ENCODE measurements at places on chromosomes 4 and X.

- no peak for DNase-seq
Observed at GRCh38 chr4:152528060-152528459, 7.8 kb downstream of the FBXW7 start.

DNA sequence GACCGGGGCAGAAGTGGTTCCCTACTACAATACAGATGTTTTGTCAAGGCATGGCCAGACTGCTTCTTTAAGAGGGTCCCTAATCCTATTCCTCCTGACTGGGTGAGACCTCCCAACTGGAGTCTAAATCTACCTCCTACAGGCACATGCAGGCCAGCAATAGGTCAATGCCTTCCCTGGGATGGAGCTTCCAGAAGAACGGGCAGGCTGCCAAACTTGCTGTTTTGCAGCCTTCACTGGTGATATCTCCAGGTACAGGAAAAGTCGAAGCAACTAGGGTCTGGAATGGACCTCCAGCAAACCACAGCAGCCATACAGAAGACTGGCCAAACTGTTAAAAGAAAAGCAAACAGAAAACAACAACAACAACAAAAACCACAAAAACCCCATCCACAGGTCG, 678.4 kb upstream of the DIAPH2 start:
- no peak for DNase-seq

- DNase-seq, result no peak
Observed at GRCh38 chr4:10983268-10983667, 298.7 kb upstream of the CLNK start.

- no peak for DNase-seq
Observed at GRCh38 chr4:163087805-163088204, 78.9 kb downstream of the NAF1 start.

DNA sequence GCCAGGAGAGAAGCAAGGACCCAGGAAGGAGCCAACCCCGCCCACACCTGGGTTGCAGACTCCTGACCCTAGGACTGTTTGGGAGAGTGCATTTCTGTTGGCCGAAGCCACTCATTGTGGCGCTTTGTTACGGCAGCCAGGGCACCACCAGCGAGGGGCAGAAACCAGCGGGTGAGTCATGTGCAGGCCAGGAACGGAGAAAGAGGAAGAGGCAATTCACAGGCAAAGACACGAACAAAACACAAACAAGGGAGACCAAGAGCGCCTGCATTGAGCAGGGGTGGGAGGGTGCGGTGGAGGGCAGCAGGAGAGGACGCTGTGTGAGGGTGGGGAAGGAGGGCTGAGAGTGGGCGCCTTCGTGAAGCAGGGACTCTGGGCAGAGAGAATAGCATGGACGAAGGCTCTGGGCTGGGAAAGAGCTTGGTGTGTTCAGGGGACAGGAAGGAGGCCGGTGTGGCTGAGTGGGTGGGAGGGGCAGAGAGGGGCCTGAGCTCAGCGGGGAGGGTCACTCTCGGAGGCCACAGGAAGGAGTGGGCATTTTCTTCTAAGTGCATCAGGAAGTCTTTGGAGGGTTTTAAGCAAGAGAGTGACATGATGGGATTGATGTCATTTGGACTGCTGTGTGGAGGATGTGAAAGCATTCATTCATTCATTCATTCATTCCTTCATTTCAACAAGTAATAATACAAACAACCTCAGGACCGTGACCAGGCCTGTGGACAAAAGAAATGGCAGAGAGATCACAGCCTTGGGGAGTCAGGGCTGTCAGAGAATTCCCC, 12.2 kb upstream of the WFS1 start:
- DNase-seq, result no peak

- DNase-seq, result no peak
Observed at GRCh38 chrX:98795636-98796035, 1614.4 kb downstream of the PCDH19 start.

DNA sequence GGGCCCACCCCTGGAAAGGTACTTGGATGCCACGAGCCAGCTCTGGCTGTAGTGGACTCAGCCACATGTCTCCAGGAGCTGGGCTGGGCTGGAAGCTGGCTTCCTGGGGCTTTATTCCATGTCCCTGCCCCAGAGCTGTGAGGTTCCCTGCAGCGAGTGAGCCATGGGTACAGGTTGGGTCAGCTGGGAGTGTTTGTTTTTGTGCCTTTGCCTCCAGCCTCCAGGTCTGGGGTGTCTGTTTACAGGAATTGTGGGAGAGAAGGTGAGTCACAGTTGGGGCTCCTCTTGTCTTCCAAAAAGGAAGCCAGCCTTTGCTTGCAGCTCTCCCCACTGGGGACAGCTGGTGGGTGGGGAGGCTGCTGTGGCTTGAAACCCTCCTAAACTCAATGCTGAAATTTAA, 21.5 kb downstream of the SORCS2 start:
- no peak for DNase-seq

DNA sequence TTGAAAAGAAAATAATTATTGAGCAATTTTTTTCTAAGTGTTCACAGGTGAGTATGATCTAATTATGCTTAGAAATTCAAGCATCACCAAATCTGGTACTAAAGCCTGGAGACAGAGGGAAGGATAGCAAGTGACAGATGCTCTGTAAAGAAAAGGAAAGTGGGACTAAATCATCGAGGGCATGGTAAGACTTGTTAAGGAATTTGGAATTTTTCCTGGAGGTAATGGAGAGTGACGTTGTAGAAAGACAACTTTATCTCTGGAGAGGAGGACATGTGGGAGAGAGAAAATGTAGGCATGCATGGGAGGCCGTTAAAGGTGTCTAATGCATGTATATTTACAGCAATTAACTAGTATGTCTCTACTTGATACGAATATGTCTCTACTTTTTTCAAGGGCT, 333.2 kb upstream of the ATOH1 start:
- no peak for DNase-seq

DNA sequence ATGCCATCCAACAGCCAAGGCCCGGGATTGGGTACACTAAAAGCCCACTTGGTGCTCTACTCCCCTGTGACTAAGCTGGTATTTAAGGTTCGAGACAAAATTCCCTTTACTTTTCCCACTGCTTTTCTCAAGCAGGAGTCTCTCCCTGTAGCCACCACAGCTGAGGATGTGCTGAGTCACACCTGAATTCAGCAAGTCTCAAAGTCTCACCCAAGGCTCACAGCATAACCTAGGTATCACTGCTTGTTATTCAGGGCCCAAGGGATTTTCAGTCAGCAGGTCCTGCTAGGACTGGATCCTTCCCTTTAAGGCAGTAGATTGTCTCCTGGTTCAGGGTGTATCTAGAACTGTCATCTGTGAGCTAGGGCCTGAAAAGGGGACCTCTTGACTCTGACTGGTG, 39.2 kb downstream of the FMR1NB start:
- DNase-seq, result no peak

- no peak for DNase-seq
Observed at GRCh38 chrX:129125122-129125914, 398.0 kb downstream of the SMARCA1 start.

- no peak for DNase-seq
Observed at GRCh38 chrX:6558979-6559378, 24.1 kb upstream of the VCX3A start.

GRCh38 chrX:133412246-133412645, 3.0 kb downstream of the GPC4 start:
- DNase-seq, result no peak

GRCh38 chrX:72572248-72573157, at the start of gene HDAC8:
Gene HDAC8 (minus strand): TSS chrX:72572843. CDS start chrX:72572761, 82 bp downstream.
- no peak for DNase-seq

GRCh38 chr4:125317525-125317877, 2.7 kb downstream of the FAT4 start:
- DNase-seq, result no peak

- DNase-seq, result no peak
Observed at GRCh38 chr4:143407474-143407873, 70.8 kb downstream of the GAB1 start.

- DNase-seq, result no peak
Observed at GRCh38 chr4:144862210-144862609, 216.3 kb downstream of the HHIP start.

- no peak for DNase-seq
Observed at GRCh38 chrX:11528623-11529022, 137.1 kb downstream of the ARHGAP6 start.

DNA sequence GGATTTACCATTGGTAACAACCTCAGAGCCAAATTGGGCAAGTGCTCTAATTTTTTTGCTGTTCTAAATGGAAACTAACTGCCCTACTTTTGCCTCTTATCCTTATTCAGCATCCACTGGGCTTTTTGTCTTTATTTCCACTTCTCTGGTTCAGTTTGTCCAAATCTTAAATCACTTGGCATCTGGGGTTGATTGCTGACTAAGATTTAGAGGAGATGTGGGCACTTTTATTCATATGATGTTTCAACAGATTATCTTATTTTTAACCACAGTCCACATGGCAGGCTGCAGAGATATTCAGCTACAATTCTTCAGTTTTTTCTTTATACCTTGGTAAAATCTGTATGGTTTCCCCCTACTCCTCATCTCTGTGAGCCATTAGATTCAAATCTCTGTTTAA, 1161.4 kb upstream of the PCDH7 start:
- no peak for DNase-seq

- DNase-seq, result no peak
Observed at GRCh38 chr4:173909294-173909693, 374.2 kb downstream of the FBXO8 start.

DNA sequence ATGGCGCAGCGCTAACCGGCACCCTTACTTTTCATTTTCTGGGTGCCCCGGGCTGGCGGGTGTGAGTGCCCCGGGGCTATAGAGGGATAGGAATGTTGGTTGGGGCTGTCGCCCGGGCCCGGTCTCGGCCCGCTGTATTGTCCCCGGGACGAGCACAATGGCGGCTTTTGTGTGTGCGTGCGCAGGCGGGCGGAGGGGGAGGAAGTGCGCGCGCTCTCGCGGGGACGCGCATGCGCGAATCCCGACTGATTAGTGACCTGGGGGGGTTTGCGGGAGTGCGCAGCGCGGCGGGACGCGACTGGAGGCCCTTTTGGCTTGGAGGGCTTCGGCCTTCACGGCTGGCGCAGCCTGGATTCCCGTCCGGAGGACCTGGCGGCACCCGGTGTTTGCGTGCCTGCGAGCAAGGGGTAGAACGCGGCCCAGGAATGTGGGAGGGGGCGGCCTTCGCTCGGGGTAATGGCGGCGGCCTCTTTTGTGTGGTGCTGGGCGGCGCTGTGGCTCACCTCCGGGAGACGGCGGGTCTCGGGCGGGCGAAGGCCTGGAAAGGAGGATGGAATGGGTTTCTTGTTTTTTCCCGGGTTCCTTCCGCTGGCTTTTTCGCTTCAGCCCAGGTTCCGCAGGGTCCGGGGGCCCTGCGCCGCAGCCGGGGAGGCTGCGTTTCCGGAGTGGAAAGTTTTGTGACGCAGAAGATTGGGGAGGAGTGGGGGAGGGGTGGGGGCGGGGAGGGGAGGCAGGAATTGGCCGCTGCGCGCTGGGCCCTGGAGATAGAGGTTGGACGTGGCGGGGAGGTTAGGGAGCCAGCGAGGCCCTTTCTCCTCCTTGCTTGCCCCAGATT, 618 bp downstream of the DDX3X start:
- no peak for DNase-seq

GRCh38 chrX:42530027-42530426, 247.9 kb downstream of the PPP1R2C start:
- DNase-seq, result no peak

DNA sequence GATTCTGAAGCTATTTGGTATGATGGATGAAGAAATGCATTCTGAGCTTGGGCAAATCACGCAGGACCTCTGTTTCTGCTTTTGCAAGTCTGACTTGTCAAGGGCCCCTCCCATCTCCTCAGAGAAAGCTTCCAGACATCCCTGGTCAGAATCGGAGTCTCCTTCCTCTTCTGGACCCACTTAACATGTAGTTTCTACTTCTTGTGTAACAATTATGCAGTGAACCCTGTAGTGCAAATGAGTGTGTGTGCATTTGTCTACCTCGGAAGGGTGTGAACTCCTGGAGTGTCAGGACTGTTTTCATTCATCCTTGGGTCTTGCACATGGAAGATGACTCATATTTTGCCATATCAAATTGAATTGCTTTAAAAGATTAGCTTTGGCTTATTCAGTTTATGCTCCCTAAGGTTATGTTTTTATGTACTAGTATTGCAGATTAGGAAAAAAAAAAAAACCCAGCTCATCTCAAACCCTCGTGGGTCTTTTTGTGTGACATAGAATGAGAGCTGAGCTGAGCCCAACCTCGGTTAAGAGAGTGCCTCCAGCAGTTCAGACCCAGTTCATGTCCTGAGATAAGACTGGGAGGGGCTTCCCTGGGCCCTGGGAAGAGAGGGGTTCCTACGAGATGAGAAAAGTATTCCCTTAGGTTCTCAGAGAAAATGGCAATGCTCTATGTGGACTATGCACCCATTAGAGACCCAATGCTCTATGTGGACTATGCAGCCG, 61.1 kb upstream of the RPL34 start:
- no peak for DNase-seq

DNA sequence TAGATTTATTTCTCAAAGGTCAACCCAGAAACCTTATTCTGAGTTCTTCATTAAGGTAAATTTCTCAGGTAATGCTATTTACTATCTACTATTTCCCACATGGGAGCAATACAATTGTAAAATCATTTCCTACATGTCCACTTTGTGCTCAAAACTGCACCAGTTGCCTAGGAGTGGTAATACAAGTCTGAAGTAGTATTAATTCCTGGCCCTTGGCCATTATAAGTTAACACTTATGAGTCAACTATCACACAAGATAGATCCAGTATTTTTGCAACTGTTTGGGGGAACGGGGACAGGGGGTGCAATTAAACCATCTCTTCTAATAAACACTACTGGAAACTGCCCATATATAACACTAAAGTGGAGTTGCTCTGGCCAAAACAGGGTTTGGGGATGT, 48.9 kb downstream of the ACSL4 start:
- no peak for DNase-seq

DNA sequence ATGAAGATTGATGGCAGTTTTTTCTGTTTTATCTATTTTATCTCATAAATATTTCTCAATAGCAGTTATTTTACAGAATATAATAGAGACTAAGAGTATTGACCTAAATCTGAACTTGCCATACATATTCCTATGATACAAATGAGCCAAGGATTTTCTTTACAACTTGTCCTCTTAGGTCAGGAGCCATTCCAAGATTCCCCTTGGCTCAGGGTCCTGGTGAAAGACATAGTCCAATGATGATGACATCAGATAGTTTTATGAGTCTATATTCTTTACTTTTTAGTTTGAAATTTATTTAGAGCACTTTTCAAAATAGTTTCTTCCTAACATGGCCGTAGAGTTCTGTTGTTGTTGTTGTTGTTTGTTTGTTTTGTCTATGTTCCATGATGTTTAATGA, 869.1 kb upstream of the GRID2 start:
- DNase-seq, result no peak

GRCh38 chr4:189293459-189293858, 647.2 kb upstream of the FRG1 start:
- no peak for DNase-seq

DNA sequence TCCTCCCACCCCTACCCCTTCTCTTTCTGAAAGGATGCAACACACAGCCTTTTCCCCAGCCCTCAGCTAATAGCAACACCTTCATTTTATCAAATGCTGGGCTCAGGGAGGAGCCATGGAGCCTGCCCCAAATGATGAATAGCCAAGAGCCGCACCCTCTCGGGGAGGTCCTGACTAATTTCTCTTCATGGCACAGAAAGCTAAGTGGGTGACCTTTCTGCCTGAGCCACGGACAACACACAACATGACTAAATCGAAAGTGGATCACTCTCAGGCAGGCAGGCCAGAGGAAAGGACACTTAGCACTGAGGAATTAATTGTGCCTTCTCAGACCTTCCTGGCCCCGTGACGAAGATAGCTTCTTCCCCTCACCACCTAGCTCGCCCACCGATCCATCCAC, 165.1 kb upstream of the RAI2 start:
- DNase-seq, result no peak

Measured in cortex of kidney (tissue), 1 donor.